ENCODE measurements at places on chromosomes 7 and 10.

GRCh38 chr10:49761201-49761788 is 828 bp downstream of the OGDHL start:
- no peak for DNase-seq

- DNase-seq = no peak
Observed at GRCh38 chr7:138349841-138350700, 110.0 kb upstream of the TRIM24 start.

DNA sequence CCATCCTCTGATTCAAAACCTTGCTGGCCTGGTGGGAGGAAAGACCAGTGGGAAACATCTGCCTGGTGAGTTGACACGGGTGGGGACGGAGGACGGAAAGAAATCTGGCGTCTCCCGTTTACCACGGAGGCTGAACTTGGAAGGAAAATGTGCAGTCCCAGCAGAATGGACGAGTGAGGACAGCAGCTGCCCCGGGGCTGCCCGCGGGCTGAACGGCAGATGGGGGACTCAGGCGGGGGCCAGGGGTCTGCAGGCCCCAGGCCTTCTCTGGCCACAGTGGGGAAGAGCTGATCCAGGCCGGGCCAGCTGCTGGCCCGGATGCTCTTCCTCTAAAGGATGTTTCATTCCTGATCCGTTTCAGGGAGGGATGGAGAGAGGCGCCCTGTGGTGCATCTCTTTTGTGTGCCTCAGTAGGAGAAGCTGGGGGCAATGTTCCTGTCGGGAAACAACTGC is 147.5 kb upstream of the CHST15 start:
- no peak for DNase-seq

GRCh38 chr7:47300472-47301104 is 281.3 kb downstream of the TNS3 start:
- DNase-seq = no peak

- DNase-seq = no peak
Observed at GRCh38 chr10:77378366-77379349, 258.9 kb downstream of the KCNMA1 start.

- DNase-seq = no peak
Observed at GRCh38 chr7:79458796-79459195, 5.3 kb upstream of the MAGI2 start.

DNA sequence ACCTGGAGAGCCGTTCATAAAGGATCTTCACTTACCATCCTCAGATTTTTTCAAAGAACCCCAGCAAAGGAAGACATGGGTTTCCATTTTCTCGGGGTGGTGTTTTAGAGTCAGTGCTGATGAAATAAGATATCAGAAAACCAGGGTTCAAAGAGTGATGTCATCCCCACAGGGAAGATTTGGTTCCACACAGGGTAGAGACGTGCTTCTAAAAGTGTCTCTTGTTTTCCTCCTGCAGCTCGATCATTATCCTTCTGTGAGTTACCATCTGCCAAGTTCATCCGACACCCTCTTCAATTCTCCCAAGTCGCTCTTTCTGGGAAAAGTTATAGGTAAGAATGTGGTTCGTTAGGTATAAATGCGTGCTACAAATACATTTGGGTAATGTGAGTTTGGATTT is 323.8 kb upstream of the C7orf33 start:
- DNase-seq = no peak

DNA sequence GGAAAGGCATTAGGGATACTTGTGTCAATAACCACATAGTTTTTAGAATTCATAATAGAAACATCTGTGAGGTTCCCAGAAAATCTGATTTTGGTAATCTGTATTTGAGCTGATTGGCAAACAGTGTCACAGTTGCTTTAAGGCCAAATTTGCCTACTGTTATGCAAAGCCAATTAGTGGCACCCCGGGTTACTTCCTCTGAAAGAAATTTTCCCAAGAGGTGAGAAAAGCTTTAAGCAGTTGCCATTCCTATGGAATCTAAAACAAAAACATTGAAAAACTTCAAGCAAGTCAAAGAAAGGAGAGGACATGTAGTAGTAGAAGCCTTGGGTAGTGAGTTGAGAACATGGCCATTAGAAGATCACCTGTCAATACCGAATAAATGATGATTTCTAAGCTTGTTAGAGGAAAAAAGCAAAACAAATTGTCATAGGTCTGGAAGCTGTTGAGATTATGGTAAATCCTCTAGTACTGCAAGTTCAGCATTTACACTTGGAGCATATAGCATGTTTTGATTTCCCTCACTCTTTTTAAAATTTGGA is 176.8 kb downstream of the TWIST1 start:
- DNase-seq = no peak

- peak; percentile 34 for DNase-seq
Observed at GRCh38 chr7:151759591-151760042, 117.3 kb downstream of the PRKAG2 start.

DNA sequence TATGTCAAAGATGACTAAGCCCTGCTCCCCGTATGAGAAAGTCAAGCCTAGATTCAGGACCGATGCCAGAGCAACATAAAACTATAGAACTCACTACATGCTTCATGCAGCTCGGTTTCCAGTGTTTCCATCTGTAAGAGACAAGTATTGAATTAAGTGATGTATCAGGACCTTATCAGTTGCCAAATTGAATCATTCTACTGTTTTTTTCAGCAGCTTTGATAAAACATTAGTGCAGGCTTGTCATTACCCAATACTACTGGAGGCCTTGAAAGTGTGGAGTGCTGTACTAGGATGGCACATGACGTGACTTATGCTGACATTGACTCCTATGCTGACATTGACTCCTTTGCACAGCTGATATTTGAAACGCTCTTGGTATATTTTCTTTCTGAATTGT is 10.8 kb upstream of the NRP1 start:
- no peak for DNase-seq

All from T-helper 9 cell (primary cell).